Cardiac fibroblast (primary cell): ENCODE measurements at places on chromosomes 5 and 9.

- no peak for DNase-seq
These were observed 13.0 kb upstream of the PCDHAC2 start for GRCh38 chr5:140953234-140953633.

DNA sequence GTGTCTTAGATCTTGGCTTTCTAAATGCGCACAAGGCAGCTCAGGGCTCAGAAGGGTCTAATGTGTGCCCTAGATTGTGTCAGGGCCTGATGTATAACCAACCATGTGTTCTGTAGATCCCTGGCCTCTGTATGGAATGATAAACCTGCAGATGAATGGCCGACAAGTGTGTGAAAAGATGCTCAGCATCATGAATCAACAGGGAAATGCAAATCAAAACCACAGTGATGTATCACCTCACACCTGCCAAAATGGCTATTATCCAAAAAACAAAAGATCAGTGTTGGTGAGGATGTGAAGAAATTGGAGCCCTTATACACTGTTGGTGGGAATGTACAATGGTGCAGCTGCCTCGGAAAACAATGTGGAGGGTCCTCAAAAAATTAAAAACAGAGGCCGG, 489.8 kb downstream of the SEMA5A start:
- DNase-seq: no peak

GRCh38 chr9:87515588-87516221, 18.0 kb downstream of the DAPK1 start:
- DNase-seq: peak; percentile 35

- no peak for DNase-seq
These were observed 179.3 kb downstream of the SLC12A2 start for GRCh38 chr5:128262911-128263310.

DNA sequence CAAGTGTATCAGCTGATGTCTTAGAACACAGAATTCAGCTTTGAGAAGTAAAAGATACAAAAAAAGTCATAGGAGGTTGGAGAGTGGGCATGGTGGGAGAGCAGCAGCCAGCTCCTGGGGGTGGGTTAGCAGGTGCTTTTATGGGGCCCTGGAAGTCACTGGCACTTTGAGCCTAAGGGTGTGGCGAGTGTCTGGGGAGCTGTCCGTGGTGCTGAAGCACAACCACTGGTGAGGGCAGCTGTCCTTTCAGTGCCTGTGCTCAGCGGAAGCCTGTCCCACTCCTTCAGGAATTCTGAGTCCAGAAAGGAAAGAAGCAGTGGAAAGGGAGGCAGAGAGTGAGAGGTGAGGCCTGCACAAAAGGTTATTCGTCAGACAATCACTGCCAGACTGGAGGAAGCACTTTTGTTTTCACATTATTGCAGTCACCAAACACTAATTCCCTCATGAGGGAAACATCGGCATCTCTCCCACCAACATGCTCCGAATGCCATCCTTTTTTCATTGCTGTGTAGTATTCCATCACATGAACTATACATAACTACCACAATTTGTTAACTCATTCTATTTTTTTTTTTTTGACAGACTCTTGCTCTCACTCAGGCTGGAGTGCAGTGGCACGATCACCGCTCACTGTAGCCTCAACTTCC, 59.4 kb upstream of the RAPGEF1 start:
- DNase-seq: peak; percentile 32

- DNase-seq: no peak
These were observed 73.8 kb downstream of the SNCAIP start for GRCh38 chr5:122385808-122386207.

- no peak for DNase-seq
These were observed 29.1 kb upstream of the IRX2 start for GRCh38 chr5:2780421-2781171.

GRCh38 chr9:89137542-89138462, 40.8 kb downstream of the SHC3 start:
- peak; percentile 98 for DNase-seq

GRCh38 chr9:110125207-110125751, 82.7 kb downstream of the C9orf152 start:
- DNase-seq: peak; percentile 99

- DNase-seq: no peak
These were observed 101.3 kb downstream of the SH3TC2 start for GRCh38 chr5:148961261-148962199.

DNA sequence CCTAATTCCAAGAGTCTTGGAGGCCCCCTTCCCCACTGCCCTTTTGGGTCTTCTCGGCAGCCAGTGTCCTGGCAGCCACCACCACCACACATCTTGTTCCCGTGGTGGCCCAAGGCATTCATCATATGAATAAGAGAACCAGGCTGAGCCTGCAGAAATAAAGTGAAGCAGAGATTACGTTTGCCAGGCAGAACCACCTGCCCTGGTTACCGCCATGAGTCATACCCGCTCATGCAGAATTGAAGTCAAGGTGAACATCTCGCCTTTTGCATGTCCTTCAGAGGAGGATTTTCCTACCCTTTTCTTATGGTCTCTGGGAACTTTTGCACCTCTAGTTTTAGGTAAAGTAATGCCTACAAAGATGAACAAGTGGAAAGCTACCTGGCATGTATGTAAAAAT, 119.5 kb upstream of the LMX1B start:
- DNase-seq: no peak

DNA sequence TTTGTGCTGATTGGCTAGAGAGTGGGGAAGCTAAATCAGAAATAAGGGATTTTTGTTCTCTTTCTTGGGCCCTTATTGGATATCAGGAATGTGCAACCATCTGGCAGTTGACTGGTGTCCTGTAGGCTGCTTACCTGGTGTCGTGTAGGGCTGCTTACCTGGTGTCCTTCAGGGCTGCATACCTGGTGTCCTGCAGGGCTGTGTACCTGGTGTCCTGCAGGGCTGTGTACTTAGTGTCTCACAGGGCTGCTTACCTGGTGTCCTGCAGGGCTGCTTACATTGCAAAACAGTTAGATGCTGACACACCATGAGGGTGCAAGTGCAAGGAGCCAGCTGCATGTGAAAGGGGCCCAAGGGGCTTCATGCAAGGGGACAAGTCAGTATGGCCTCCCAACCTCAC, 249.3 kb downstream of the ICE1 start:
- DNase-seq: no peak

DNA sequence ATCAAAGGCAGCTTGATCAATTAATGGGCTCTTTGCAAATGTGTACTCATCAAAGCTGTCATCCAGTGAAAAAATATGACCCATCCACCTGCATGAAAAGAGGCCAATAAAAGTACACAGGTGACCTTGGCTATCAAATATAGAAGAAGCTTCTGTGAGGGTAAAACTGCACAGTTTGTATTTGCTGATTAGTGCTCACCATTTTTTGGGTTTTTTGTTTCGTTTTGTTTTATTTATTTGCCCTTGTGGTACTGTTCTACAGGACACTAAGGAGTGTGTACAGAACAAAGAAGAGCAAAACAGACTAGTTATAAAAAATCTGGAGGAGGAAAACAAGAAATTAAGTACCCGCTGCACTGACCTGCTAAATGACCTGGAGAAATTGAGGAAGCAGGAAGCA, 101.3 kb downstream of the CNTLN start:
- no peak for DNase-seq

- no peak for DNase-seq
These were observed 45.9 kb downstream of the PDCD1LG2 start for GRCh38 chr9:5556101-5556705.

GRCh38 chr5:54309276-54309675, 1.1 kb downstream of the ARL15 start:
- DNase-seq: peak; percentile 23

DNA sequence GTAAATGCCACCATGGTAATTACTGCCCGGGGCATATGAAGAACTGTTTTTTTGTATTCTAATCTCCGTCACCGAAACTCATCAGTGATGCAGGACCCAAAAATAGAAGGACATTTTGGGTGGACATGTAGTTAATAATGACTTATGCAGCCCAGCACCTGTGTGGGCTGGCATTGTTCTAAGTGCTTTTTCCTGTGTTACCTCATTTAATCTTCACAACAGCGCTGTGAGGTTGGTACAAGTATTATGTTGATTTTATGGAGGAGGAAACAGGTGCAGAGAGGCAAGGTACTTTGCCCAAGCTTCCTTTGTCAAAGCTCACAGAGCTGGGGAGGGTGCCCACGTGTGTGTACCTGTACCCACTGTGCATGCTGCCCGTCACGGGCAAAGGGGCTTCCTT, 58.4 kb downstream of the DAPK1 start:
- no peak for DNase-seq

GRCh38 chr9:89363311-89363670, 45.0 kb downstream of the SECISBP2 start:
- DNase-seq: no peak
